Suppressor macrophage treated with lipopolysaccharide for 1 hour (primary cell): ENCODE measurements at places on chromosomes 1 and 21.

- no peak for DNase-seq
Observed at GRCh38 chr21:29124645-29125044, 5.8 kb upstream of the MAP3K7CL start.

DNA sequence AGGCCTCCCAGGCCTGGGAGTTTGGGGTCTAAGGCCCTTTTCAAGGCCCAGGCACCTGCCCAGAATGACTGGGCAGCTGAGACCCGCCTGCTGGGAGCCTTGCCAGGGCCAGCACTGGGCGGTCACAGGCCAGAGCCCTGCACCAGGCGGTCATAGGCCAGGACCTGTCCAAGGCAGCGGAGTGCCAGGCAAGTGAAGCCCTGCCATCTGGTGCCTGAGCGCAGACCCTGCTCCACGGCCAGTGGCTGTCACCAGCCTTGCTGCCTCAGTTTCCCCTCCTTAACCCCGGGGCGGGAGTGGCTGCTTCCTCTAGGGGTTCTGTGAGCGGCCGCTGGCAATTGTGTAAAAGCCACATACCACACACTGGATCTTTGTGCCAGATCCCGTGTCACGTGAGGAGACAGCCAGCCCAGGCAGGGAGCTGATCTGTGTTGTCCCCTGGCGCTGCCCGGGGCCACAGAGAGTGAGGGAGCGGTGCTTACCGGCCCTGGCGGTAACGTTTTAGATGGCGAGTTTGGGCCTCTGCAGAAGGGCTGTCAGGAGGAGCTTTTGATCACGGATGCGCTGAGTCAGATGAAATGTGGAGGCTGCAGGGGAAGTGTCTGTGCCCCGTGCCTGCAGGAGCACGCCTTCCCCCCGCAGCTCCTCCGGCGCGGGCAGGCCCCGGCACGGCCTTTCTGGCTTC lies 4.6 kb downstream of the COL18A1 start:
- no peak for DNase-seq

DNA sequence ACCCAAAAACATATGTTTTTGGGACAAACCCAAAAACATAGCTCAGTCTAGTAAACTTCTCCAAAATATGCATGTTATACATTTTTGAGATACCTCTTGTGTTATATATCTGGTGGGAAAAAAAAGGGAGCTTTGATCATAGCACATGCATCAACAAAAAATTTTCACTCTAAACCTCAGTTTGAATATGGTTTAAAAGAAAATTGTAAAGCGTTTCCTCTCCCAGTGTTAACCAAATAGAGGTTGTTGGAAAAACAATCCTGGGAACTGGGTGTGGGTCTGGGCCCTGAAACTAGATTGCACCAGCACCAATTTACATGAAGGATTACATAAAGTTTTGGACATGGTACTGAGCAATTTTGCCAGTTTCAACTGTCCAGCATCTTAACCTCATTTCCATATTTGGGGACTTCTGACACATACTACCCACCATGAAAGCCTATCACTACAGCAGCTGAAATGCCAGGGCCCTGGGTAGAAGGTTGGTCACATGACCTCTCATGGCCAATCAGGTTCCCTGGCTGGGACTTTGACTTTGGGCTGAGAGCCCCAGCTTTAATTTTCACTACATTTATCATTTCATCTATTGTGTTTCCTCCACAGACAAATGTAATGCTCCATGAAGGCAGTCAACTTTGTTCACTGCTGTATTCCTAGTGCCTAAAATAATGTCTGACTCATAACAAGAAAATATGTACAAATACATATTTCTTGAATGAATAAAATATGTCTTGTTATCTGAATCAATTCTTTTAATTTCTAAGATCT lies 150.7 kb downstream of the SETD4 start:
- DNase-seq: no peak

- DNase-seq: no peak
Observed at GRCh38 chr1:94754570-94754969, 65.6 kb upstream of the SLC44A3 start.

DNA sequence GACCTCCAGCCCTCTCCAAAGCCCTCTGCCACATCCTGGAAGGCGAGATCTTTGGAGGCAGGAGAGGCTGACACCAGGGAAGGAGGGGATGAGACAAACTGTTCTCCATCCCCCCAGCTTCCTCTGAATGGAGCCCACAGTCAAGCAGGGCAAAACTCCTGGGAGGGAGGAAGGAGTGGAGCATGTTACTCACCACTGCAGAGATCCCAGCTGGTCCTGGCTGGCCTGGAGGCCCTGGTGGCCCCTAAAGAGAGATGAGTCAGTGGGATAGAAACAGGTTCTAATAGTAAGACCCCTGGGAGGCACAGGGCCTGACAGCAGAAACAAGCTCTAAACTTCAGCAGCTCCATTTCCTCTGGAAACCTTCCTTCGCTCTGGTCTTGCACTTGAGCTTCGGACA lies 14.0 kb upstream of the PEF1 start:
- DNase-seq: no peak

- no peak for DNase-seq
Observed at GRCh38 chr1:20380616-20381035, 90.0 kb downstream of the VWA5B1 start.

- no peak for DNase-seq
Observed at GRCh38 chr1:35111106-35111505, 31.9 kb downstream of the ZMYM1 start.
